ENCODE measurements at places on chromosomes 4 and X. TPM values are rescaled to one million over a fixed set of nuclear protein-coding genes. Genes with fewer than 3 reads are reported as not detected.

DNA sequence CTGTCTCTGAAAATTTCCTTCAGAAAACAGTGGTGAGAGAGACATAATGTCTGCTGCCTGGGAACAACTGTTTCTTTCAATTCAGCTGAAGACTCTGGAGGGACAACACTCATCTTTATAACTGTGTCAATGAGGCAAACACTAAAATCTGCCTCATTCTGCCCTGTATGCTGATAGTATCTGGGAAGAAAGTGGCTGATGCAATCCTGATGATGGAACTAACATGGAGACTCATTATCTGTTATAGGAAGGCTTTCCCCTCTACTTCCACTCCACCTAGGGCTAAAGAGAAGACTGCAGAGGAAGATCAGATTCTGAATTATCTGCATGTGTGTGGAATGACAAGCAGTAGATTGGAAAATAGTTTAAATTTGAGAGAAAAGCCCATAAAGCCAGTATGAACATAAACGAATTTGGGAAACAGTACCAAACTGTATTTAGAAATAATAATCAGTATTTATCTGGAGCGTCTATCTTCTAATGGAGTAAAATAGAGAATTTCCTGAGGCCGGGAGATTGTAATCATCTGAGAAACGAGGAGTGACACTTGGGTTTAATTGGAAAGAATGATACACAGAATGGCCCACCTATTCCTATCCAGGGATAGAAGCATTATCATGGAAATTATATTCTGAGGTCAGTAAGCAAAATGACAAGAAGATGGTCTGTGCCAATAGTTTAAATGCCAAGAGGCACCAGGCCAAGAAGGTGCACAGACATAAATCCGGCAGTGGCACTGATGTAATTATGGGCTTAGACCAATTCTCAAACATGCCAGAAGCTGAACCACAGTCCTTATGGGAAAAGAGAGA, 85.4 kb downstream of the SHISA3 start:
- DNase-seq: peak; percentile 9

FUNDC2 gene
- total RNA-seq: 18.3 TPM

DNA sequence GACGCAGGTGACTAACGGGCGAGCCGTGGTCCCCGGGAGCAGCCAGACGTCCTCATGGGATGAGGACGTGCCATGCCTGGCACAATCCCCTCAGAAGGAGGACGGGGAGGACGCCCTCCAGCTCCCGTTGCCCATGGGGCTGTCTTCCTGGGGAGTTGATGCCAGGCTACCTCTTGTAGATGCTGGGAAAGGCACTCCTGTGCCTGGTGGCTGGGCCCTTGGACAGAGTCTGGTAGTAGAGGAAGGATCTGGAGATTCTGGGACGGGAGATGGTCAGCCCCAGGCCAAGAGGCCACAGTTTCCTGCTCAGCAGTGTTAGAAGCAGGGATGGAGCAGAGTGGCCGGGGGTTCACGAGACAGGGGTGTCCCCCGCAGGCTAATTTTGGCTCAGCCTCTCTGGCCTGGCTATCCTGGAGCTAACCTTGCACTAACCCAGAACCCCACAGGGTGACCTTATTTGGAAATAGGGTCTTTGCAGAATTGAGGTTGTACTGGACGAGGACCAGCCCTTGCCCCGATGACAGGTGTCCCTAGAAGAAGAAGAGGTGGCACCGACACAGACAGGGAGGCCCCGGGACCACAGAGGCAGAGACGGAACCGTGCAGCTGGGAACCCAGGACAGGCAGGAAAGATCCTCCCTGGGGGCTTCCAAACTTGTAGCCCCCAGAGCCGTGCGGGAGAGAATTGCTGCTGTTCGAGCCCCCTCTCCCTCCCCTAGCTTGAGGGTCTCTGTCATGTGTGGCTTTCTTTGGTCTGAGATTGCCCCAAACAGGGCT, 50.1 kb upstream of the ADRA2C start:
- DNase-seq: no peak

DNA sequence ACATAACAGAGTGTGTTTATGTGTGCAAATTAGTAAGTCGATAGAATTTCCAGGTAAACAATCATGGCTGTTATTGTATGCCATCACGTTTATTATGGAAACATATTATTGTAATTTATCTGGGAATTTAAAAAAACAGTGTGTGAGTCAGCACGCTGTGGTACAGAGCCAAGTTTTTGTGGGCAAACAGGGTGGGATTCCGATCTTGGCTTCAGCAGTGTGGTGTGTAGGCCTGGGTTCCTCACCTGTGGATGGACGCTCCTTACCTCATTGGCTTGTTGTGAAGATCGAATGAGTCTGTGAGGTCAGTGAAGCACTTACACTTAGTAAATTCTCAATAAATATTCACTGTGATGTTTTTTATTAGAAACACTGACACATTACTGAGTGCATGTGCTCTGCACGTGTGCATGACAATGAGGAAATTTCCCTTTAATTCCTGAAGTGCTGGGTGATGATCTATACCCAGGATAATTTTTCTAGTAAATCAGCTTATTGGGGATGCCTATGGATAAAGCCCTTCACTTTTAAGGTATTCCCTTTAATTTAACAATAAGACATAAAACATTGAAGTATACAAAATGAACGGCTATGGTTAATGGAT, 36.4 kb downstream of the SLIT2 start:
- peak; percentile 52 for DNase-seq

HTN3 gene
- total RNA-seq: not detected

GRCh38 chr4:70754990-70755688, 33.4 kb downstream of the RUFY3 start:
- no peak for DNase-seq

NPY5R gene
- total RNA-seq: not detected

FGF16 gene
- not detected for total RNA-seq

GRCh38 chr4:15131551-15131950, 129.3 kb downstream of the CPEB2 start:
- no peak for DNase-seq

METAP1 gene
- 24.7 TPM for total RNA-seq

- DNase-seq: no peak
Measured at GRCh38 chrX:153925387-153925738, 701 bp downstream of the ARHGAP4 start.

- no peak for DNase-seq
Measured at GRCh38 chr4:125486351-125486750, 171.6 kb downstream of the FAT4 start.

- no peak for DNase-seq
Measured at GRCh38 chr4:158001756-158002155, 171.1 kb downstream of the GASK1B start.

GRCh38 chrX:35104626-35105025, 162.0 kb downstream of the FAM47B start:
- DNase-seq: no peak

GRCh38 chr4:83392562-83392961, 57.9 kb upstream of the HPSE start:
- DNase-seq: no peak

- DNase-seq: peak; percentile 13
Measured at GRCh38 chr4:52750819-52751486, at the start of gene ERVMER34-1. Gene ERVMER34-1 (minus strand): TSS chr4:52751425. CDS start chr4:52745520, 5,905 bp downstream.

DNA sequence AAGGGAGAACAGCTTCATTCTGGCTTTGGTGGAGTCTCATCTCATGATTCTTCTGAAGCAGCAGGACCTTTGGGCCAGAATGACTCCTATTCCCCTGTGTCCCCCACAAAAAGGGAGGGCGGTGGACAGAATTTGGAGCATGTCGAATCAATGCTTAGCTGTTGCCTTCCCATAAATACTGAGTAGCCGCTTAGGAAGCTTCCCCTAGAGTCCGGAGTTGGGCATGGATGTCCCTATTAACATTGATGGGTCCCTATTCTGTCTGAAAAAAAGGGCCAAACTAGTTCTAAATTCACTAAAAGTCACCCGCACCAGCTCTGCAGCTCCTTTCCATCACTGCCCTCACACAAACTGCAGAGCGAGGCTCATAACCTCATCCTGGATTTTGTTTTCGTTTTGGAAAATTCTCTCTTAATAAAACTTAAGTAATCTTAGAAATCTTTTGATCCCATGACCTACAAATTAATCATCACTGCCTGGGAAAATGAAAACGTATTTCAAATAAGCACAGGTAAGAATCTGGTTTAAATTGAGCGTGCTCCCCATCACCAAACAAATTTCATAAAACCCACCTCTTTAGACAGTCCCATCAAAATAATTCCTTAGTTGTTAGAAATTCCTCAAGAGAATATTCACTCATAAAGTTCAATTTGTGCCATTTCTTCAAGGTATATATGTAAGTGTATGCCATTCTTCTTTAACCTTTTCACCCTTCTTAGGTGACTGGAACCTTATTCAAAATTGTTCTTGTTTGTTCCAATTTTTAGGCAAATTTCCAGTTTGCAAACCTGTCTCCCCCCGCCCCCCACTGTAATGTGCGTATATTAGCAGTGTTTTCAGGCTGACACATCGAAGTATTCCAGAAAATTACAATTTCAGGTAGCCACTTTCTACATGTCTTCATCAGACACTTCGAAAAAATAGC, 53.3 kb upstream of the NKAP start:
- DNase-seq: no peak

DNA sequence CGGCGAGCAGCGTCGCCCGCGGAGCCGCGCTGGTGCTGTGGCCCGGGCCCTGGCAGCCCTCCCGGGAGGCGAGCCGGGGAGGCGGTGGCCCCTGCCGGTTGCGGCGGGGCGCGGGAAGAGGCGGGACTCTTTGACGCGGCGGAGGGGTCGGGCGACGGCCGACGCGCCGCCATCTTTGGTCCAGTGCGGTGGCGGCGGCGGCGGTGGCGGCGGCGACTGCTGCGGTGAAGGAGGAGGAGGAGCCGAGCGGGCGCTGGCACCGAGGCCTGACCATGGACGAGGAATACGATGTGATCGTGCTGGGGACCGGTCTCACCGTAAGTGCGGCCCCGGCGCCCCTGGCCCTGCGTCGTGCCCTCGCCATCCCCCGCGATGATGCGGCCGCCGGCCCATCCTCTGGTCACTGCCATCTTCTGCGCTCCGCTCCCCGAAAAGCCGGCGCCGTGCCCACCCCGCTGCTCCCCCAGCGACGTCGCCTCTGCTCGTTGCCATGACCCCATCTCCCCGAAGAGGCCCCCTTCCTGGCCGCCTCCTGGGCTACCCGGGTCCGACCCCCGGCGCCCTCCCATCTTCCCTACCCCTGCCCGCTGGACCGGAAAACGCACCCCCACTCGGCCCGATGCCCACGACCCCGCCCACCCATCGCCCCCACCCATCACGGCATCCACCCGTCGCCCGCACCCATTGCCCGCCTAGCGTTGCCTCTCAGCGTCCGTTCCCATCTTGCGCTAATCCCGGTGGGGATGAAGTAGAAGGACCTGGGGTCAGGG, at the start of gene GDI1:
TSS of gene GDI1 (plus strand) at position 172 of the 770 bp plus-strand sequence. CDS start at position 273, 101 bp downstream.
- no peak for DNase-seq
